Progenitor cell of endocrine pancreas (in vitro differentiated cells): ENCODE measurements at places on chromosomes 3 and 15. TPM values are rescaled to one million over a fixed set of nuclear protein-coding genes. Genes with fewer than 3 reads are reported as not detected.

DNA sequence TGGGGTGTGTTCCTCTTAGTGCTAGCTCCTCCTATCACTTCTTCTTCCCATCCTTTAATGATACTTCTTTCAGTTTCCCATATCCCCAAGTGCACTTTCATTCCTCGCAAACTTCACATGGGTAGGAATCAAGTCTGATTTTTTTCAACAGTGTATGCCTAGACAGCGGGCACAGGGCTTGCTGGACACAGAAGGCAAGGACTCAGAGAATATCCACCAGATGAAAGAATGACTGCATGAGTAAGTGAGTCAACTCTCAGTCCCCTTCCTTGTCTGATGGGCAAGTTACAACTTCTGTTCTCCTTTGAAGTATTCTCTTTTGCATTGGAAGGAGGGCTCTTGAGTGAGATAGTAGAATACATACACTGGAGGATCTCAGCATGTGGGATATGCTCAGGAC lies 3.1 kb upstream of the SQOR start:
- peaks cover 2% of the 10 kb centered on the region for H3K36me3 ChIP-seq
- peaks cover 26% of the 10 kb centered on the region for H3K27me3 ChIP-seq
- H3K27ac ChIP-seq: no peak overlapping the region
- no peak for DNase-seq
- peaks cover 4% of the 10 kb centered on the region for H3K4me1 ChIP-seq

DNA sequence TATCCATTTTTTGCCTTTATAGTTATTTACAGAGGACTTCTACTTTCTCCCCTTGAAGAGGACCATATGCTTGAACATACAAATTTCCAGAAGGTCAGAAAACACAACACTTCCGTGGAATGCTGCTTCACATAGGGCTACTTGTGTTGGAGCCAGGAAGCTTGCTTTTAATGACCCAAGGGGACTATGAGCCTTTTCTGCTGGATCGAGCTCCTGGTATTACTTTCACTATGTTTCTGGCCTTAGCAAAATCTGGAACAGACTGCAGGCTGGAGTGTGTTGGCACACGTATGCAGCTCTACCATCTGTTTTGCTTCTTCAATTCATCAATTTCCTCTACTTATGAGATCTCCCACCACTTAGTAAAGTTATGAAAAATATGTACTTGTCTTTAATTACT lies 69.3 kb upstream of the CBLB start:
- no peaks in the 10 kb centered on the region for H3K36me3 ChIP-seq
- no peak overlapping the region for H3K27ac ChIP-seq
- H3K4me1 ChIP-seq: no peaks in the 10 kb centered on the region
- H3K27me3 ChIP-seq: no peaks in the 10 kb centered on the region

CLDN16 gene
- 0.31 TPM in 2 replicates for total RNA-seq

DNA sequence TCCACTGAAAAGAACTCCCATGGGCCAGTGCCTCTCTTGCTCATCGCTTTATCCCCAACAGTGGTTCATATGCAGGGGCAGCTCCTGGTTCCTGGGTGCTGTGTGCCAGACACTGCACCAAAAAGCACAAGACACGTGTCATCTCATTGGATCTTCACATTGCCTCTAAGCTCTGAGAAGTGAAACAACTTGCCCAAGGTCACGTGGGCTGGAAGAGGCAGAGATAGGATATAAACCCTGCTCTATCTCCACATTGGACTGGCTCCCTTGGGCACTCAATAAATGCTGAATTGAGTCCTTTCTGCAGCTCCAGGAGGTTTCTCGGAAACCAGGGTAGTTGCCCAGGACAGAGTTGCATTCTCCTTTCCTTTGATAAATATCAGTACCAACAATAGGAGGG lies 88.1 kb downstream of the SRGAP3 start:
- peaks cover 20% of the 10 kb centered on the region for H3K27me3 ChIP-seq
- H3K4me3 ChIP-seq: no peak overlapping the region
- no peak for DNase-seq
- H3K27ac ChIP-seq: no peak overlapping the region

- peaks cover 35% of the 10 kb centered on the region for H3K27me3 ChIP-seq
- no peaks in the 10 kb centered on the region for H3K36me3 ChIP-seq
- no peak overlapping the region for H3K4me3 ChIP-seq
- DNase-seq: no peak
- H3K4me1 ChIP-seq: no peaks in the 10 kb centered on the region
Observed at GRCh38 chr3:139281096-139281495, 62.7 kb upstream of the MRPS22 start.

C2CD4B gene
- total RNA-seq: 0.53 and 0.69 TPM in 2 replicates

DNA sequence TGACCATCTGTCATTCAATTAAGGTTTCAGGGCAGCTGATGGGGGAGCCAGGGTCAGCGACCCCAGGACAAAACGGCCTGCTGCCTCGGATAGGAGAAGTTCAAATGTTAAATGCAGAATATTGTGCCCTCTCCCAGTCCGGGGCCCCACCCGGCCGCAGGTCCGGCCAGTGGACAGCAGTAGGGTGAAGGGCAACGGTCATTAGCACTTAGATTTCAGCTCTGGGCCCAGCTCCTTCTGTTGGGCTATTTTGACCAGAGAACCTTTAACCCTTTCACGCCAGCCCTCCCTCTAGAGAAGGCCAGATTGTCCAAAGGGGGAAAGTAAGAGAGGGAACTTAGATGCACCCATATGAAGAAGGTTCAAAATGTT lies 16.1 kb upstream of the ONECUT1 start:
- no peak overlapping the region for H3K27ac ChIP-seq
- no peak for DNase-seq
- H3K4me1 ChIP-seq: peaks cover 44% of the 10 kb centered on the region
- H3K36me3 ChIP-seq: peaks cover 2% of the 10 kb centered on the region
- peaks cover 4% of the 10 kb centered on the region for H3K27me3 ChIP-seq

GRCh38 chr3:12356175-12356574 lies 67.3 kb downstream of the PPARG start:
- no peaks in the 10 kb centered on the region for H3K36me3 ChIP-seq
- H3K4me1 ChIP-seq: no peaks in the 10 kb centered on the region
- no peak overlapping the region for H3K27ac ChIP-seq

MFN1 gene
- 61.1 and 64.8 TPM in 2 replicates for total RNA-seq

GRCh38 chr3:37898424-37898823 lies 36.7 kb downstream of the CTDSPL start:
- no peaks in the 10 kb centered on the region for H3K27me3 ChIP-seq
- no peak overlapping the region for H3K27ac ChIP-seq
- H3K4me3 ChIP-seq: no peak overlapping the region
- DNase-seq: no peak
- peaks cover 10% of the 10 kb centered on the region for H3K4me1 ChIP-seq

DNA sequence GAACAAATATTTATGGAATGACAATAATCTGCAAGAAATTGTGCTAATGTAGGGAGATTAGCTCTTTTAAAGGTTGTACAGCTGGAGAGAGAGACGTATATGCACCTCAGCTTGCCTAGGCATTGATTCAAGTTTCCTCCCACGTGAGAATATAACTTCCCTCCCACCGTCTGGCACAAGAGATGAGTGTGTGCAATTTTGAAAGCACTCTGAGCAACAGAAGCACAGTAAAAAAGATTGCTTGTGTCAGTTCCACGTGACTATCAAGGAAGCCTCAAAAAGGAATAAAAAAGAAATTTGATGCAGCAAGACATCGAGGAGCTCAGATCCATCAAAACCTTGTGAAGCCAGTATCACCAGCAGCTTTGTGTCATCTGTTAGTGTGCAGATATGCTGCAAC lies 435.3 kb downstream of the TUSC7 start:
- DNase-seq: no peak
- no peak overlapping the region for H3K27ac ChIP-seq
- no peaks in the 10 kb centered on the region for H3K36me3 ChIP-seq
- H3K27me3 ChIP-seq: peaks cover 32% of the 10 kb centered on the region
- H3K4me3 ChIP-seq: no peak overlapping the region

GRCh38 chr3:180116658-180117057 lies 79.9 kb upstream of the PEX5L start:
- peaks cover 13% of the 10 kb centered on the region for H3K4me1 ChIP-seq
- H3K4me3 ChIP-seq: no peak overlapping the region
- H3K36me3 ChIP-seq: no peaks in the 10 kb centered on the region
- no peak for DNase-seq
- peaks cover 3% of the 10 kb centered on the region for H3K27me3 ChIP-seq

DNA sequence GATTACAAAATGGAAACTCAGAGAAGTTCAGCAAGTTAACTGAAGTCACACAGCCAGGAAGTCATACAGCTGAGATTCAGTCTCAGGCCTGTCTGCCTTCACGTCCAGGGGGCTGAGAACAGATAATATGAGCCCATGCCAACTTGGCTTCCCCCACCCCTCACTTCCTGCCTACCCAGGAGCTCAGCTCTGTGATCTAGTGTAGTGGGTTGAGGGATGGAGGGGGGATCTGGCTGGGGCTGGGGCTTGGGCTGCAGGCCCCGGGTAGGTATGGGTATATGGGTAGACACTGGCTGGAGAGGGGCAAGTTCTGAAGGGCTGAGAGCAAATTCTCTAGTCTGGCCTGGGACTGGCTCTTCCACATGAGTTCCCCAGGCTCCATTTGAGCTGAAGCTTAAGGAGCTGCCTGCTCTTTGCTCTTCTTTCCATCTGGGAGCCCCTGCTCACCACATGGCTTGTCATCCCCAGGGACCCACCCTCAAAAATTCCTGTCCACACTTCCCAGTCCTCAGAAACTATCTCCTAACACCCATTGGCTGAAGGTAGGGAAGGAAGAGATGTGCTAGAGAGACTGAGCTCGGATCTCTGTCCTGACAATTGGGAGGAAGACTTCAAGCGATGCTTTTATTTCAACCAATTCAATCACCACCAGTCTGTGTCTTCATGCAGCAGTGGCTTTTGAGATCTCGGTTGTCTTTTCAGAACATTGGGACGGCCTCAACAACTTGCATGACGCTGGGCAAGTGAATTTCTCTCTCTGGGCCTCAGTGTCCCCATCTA lies 2.0 kb downstream of the RASGRF1 start:
- no peak overlapping the region for H3K27ac ChIP-seq
- DNase-seq: no peak
- H3K27me3 ChIP-seq: peaks cover 92% of the 10 kb centered on the region
- no peaks in the 10 kb centered on the region for H3K36me3 ChIP-seq
- peaks cover 10% of the 10 kb centered on the region for H3K4me1 ChIP-seq

GOLGA8A gene
- 160 and 161 TPM in 2 replicates for total RNA-seq

GRCh38 chr3:70737666-70738290 lies 425.3 kb upstream of the MDFIC2 start:
- no peak overlapping the region for H3K4me3 ChIP-seq
- H3K4me1 ChIP-seq: peaks cover 21% of the 10 kb centered on the region
- no peak for DNase-seq
- H3K36me3 ChIP-seq: no peaks in the 10 kb centered on the region

- DNase-seq: no peak
- H3K36me3 ChIP-seq: no peaks in the 10 kb centered on the region
- no peak overlapping the region for H3K4me3 ChIP-seq
- H3K27me3 ChIP-seq: no peaks in the 10 kb centered on the region
- H3K27ac ChIP-seq: no peak overlapping the region
Observed at GRCh38 chr3:20552605-20553275, 366.7 kb upstream of the SGO1 start.

DNA sequence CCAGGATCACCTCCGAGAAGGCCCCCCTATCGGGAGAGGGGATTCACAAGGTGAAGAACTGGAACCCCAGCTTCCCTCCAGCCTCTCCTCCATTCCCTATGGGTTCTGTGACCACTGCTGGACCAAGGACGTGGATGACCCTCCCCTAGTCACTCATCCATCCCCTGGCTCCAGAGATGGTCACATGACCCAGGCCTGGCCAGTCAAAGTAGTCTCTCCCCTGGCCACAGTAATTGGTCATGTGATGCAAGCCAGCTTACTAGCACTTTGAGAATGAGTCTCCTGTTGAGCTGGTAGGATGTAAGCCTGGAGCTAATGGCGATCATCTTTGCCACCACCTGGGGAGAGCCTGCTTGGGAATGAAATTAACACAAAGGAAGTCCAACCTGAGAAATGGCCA lies 3.9 kb downstream of the CAMK1 start:
- no peak overlapping the region for H3K4me3 ChIP-seq
- no peak for DNase-seq
- H3K4me1 ChIP-seq: peaks cover 16% of the 10 kb centered on the region
- no peaks in the 10 kb centered on the region for H3K27me3 ChIP-seq
- H3K36me3 ChIP-seq: peaks cover 6% of the 10 kb centered on the region
- H3K27ac ChIP-seq: no peak overlapping the region

GRCh38 chr3:3196148-3196861 lies 16.8 kb upstream of the CRBN start:
- no peak overlapping the region for H3K4me3 ChIP-seq
- H3K4me1 ChIP-seq: peaks cover 11% of the 10 kb centered on the region
- DNase-seq: no peak
- no peaks in the 10 kb centered on the region for H3K36me3 ChIP-seq
- no peak overlapping the region for H3K27ac ChIP-seq

SEMA6D gene
- 10.6 and 11.7 TPM in 2 replicates for total RNA-seq

NANOGP8 gene
- 0.36 and 0.75 TPM in 2 replicates for total RNA-seq

CAMKV gene
- total RNA-seq: 1.6 and 2.1 TPM in 2 replicates

GRCh38 chr15:82081914-82082762 lies 36.3 kb upstream of the MEX3B start:
- H3K4me1 ChIP-seq: no peaks in the 10 kb centered on the region
- no peak for DNase-seq

SLC15A2 gene
- 4.2 and 7.1 TPM in 2 replicates for total RNA-seq

DNA sequence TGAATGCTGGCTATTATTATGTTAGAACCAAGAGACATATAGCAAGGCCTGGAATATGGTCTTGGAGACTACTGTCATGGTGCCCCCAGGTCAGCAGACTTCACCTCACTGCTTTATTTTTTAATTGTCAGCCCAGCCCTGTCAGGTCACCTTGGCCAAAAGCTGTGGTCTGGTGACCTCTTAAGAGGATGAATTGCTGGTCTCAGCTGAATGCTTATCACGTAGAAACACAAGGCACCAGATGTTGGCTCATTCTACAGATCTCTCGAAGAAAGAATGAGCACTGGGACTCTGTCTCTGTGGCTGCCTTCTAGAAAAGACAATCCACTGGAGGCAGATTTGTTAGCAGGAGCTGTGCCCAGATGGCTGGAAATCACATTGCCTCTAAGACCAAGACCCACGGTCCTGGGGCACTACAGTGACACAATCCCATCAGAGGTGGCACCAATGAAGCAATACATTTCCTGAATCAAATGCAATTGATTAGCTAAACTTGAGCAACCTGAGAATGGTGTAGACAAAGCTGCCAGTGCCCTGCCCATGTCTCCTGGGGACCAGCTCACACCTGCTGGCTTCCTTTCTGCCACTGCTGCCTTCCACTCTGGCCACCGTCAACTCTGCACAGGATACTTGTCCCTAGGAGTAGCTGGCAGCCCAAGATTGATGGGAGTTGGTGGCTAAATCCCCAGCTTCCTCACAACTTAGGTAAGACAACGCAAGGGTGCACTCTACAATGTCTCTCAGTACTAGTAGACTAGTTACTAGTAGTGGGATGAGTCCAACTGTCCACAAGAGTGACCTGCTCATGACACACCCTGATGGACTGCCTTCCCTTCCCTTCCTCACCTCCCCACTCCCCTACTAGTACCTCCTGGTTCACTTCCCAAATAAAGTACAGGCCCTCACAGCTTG lies 384.9 kb upstream of the PROK2 start:
- no peak overlapping the region for H3K27ac ChIP-seq
- no peaks in the 10 kb centered on the region for H3K4me1 ChIP-seq
- no peak for DNase-seq
- H3K27me3 ChIP-seq: peaks cover 7% of the 10 kb centered on the region
